ENCODE measurements at places on chromosomes 1 and 21. TPM values are rescaled to one million over a fixed set of nuclear protein-coding genes. Genes with fewer than 3 reads are reported as not detected.
A peak's percentile ranks its signal among the peaks of the same experiment; 100 is the strongest.

Gene LRRC8D
- 6.7 TPM for total RNA-seq

Gene CHIA
- total RNA-seq, result not detected

Gene FAM163A
- not detected for total RNA-seq

Gene WARS2
- 10.5 TPM for total RNA-seq

Gene HRNR
- total RNA-seq, result not detected

Gene GMEB1
- 12.8 TPM for total RNA-seq

Gene CLCA1
- total RNA-seq, result not detected

Gene LHX8
- not detected for total RNA-seq

Gene PROX1
- total RNA-seq, result 8.3 TPM

Gene VHLL
- total RNA-seq, result not detected

GRCh38 chr1:194658090-194658439 is 1471.7 kb upstream of the B3GALT2 start:
- no peak overlapping the region for H3K27ac ChIP-seq
- H3K27me3 ChIP-seq, result no peaks in the 10 kb centered on the region
- no peaks in the 10 kb centered on the region for H3K4me1 ChIP-seq
- no peaks in the 10 kb centered on the region for H3K36me3 ChIP-seq
- H3K4me3 ChIP-seq, result no peak overlapping the region

DNA sequence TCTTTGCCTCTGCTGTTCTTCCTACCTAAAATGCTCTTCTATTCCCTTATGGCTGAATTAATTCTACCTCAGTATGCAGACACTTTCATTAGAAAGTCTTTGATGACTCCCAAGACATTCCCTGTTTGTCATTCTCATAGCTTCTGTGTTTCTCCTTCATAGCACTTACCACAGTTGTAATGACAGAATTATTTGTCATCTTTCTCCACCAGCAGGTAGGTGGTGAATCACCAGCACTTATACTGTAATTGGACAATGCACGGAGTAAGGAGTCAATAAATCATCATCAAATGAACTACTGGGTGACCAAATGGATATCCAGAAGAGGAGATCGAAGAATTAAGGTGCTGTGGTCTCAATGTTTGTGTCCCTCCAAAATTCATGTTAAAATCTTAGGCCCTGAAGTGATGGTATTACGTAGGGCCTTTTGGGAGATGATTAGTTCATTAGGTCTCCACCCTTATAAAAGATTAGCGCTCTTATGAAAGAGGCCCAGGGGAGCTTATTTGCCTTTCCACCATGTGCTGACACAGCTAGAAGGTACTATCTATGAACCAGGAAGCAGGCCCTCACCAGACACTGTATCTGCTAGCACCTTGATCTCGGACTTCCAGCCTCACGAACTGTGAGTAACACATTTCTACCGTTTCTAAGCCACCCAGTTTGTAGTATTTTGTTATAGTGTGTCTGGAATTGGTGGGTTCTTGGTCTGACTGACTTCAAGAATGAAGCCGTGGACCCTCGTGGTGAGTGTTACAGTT is 2.4 kb upstream of the CCT8 start:
- no peak for DNase-seq
- no peak overlapping the region for H3K27ac ChIP-seq
- H3K27me3 ChIP-seq, result no peaks in the 10 kb centered on the region
- H3K4me3 ChIP-seq, result no peak overlapping the region
- H3K36me3 ChIP-seq, result peaks cover 5% of the 10 kb centered on the region

GRCh38 chr1:246010386-246010785 is 496.7 kb downstream of the SMYD3 start:
- H3K27me3 ChIP-seq, result no peaks in the 10 kb centered on the region
- no peaks in the 10 kb centered on the region for H3K36me3 ChIP-seq
- H3K27ac ChIP-seq, result no peak overlapping the region
- no peak overlapping the region for H3K4me3 ChIP-seq
- H3K4me1 ChIP-seq, result no peaks in the 10 kb centered on the region

DNA sequence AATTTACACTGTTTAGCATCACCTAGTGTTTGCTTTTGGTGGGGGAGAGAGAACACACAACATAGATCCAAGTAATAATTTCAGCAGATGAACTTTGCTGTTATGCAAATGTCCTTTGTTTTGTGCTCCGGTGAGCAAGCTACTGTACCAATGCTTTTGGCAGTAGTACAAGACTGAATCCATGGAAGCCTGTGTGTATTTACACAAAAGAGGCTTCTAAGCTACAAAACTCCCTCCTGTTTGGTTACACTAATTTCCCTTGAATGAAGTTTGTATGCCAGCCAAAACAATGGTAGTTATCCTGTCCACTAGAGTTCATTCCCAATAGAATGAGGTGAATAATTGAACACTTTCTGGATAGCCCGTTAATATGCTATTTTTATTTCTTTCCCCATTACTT is 320.5 kb downstream of the KCTD3 start:
- no peaks in the 10 kb centered on the region for H3K36me3 ChIP-seq
- no peaks in the 10 kb centered on the region for H3K27me3 ChIP-seq
- DNase-seq, result no peak
- no peak overlapping the region for H3K4me3 ChIP-seq

DNA sequence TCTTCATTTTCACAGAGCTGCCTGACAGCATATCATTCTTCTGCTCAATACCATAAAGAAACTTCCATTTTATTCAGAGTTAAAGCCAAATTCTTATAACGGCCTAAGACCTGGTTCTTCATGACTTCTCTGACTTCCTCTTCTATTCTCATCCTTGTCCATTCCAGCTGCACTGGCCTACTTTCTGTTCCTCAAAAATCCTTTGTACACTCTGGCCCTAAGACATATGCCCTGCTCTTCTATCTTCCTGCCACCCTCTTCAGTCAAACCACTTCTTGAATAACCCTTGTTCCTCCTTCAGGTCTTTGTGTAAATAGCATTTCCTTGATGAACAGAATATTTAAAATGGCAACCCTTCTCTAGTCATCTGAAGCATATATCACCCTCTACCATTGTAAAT is 1338.7 kb upstream of the ADGRL2 start:
- H3K27ac ChIP-seq, result no peak overlapping the region
- no peaks in the 10 kb centered on the region for H3K27me3 ChIP-seq
- no peaks in the 10 kb centered on the region for H3K36me3 ChIP-seq

- H3K4me3 ChIP-seq, result no peak overlapping the region
- no peaks in the 10 kb centered on the region for H3K36me3 ChIP-seq
- no peak overlapping the region for H3K27ac ChIP-seq
Measured at GRCh38 chr1:36768486-36769178, 265.7 kb downstream of the GRIK3 start.

DNA sequence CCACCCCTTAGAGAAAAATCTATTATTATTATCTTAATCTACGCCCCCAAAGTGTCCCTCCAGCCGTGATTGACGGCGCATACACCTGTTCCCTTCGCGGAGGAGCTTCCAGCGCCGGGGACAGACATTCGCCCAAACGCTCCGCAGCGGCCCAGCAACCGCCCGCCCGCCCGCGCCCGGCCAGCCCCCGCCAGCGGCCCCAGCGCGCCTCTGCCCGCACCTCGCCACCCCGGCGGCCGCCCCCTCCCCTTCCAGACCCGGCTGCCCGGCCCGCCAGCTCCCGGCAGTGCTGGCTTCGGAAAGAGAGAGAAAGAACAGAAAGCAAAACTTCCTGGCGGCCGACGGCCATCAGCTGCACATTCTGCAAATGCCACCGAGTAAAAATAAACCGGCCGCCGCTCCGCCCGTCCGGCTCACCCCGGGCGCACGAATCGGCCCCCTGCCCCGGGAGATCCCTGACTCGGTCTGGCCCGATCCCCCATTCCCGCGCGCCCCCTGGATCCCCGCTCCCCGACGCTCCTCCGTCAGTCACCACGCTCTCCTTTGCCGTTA is 1.6 kb downstream of the CASZ1 start:
- peaks cover 11% of the 10 kb centered on the region for H3K4me1 ChIP-seq
- H3K27me3 ChIP-seq, result no peaks in the 10 kb centered on the region
- peak; percentile 68 for DNase-seq
- H3K27ac ChIP-seq, result peak overlapping the region; percentile 99
- peak overlapping the region; percentile 80 for H3K4me3 ChIP-seq

DNA sequence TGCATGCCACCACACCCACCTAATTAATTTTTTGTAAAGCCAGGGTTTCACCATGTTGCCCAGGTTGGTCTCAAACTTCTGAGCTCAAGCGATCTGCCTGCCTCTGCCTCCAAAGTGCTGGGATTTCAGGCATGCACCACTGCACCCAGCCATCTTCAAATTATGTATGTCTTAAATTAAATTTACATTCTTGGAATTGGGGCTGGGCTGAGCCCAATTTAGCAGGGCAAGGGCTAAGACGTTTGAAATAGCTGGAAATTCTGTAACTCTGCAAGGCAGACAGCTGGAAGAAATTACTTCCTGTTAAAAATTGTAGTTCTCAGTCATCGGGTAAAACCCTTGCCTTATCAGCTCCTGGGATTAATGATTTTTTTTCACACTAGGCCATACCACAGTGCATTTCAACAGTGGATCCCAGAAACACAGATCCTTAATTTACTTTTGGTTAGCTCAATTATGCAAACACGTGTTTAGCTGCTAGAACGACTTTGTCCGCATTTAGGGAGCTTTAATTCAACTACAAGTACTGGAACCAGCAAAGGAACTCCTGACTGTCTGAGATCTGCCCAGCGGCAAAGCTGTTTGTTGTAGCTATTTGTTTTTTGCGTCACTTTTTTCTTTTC is 83.3 kb downstream of the OLFML3 start:
- H3K4me1 ChIP-seq, result no peaks in the 10 kb centered on the region
- H3K27me3 ChIP-seq, result no peaks in the 10 kb centered on the region
- H3K4me3 ChIP-seq, result no peak overlapping the region
- no peak for DNase-seq

GRCh38 chr1:29798699-29799566 is 562.6 kb downstream of the PTPRU start:
- H3K4me3 ChIP-seq, result no peak overlapping the region
- no peak overlapping the region for H3K27ac ChIP-seq
- DNase-seq, result no peak
- no peaks in the 10 kb centered on the region for H3K36me3 ChIP-seq
- H3K27me3 ChIP-seq, result peaks cover 2% of the 10 kb centered on the region

DNA sequence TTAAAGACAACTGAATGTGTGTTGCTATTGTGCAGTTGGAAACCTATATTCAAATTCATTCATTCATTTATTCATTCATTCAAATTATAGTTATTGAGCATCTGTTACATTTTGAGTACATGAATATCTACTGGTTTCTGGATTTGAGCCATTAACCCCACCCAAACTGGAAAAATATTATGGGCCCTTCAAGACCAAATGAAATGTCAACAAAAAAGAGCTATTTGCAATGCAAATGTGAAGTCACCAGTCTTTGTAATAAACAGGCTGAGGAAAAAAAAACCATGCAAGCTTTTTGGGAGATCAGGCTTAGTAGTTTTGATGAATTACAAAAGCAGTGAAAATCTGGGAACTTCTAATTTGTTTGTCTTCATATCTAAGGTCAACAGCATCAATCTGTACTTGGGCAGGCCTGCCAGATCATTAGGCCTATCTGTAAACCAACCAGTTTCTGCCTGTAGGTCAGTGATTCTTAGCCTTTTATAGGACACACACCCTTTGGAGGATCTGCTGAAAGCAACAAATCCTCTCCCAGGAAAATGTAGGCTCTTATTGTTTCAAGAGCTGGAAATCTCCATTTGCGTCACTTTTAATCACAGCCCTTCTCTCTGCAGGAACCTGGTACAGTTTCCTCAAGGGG is 134.7 kb downstream of the FAM78B start:
- H3K36me3 ChIP-seq, result no peaks in the 10 kb centered on the region
- no peaks in the 10 kb centered on the region for H3K4me1 ChIP-seq
- no peak for DNase-seq
- no peak overlapping the region for H3K27ac ChIP-seq

- no peaks in the 10 kb centered on the region for H3K27me3 ChIP-seq
- no peaks in the 10 kb centered on the region for H3K4me1 ChIP-seq
- H3K4me3 ChIP-seq, result no peak overlapping the region
- no peak overlapping the region for H3K27ac ChIP-seq
- DNase-seq, result no peak
Measured at GRCh38 chr1:233679030-233679429, 65.1 kb downstream of the KCNK1 start.

GRCh38 chr1:72296501-72296900 is 14.2 kb upstream of the NEGR1 start:
- no peaks in the 10 kb centered on the region for H3K4me1 ChIP-seq
- no peak for DNase-seq
- no peak overlapping the region for H3K27ac ChIP-seq
- no peaks in the 10 kb centered on the region for H3K36me3 ChIP-seq
- H3K27me3 ChIP-seq, result no peaks in the 10 kb centered on the region

DNA sequence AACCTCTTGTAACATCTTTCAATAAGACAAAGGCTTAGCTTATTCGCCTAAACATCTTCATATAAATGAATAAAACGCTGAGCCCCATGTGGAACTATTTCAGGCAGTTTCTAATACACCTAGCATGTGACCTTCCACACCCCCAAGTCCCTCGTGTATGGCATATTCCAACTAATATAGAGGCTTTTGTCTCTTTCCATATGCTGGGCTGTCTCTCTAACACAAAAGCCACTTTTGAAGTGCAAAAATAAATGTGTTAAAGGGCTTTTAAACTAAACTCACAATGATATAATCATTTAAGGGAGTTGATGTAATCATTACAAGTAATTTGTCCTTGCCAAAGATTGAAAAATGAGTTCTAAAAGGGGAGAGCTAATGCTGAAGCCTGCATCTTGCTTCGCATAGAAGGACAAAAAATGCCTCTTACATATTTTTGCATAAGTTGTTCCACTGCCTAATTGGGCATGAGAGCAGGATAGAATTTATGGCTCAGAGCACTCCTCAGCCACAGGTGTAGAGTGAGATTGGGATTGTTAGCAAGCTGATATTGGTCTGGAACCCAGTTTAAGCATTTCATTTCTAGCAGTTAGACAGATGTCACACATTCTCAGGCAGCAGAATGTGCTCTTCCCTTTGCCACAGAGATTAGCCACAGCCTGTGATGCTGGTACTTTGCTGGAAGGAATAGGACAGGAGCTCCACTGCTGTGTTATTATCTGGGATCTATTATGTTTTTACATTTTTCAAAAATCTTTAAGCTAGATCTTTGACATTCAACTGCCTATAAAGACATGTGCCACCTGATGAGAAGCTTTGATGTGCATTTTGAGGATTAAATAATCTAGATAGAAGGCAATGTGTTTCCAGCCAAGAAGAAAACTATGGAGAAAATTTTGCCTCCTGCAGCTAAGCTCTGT is 1044.4 kb downstream of the ADGRL2 start:
- H3K36me3 ChIP-seq, result no peaks in the 10 kb centered on the region
- H3K4me1 ChIP-seq, result no peaks in the 10 kb centered on the region
- no peaks in the 10 kb centered on the region for H3K27me3 ChIP-seq
- no peak overlapping the region for H3K27ac ChIP-seq
- H3K4me3 ChIP-seq, result no peak overlapping the region
- DNase-seq, result no peak

GRCh38 chr1:86380257-86380861 is 15.8 kb downstream of the ODF2L start:
- no peaks in the 10 kb centered on the region for H3K36me3 ChIP-seq
- H3K4me1 ChIP-seq, result no peaks in the 10 kb centered on the region
- DNase-seq, result no peak
- H3K4me3 ChIP-seq, result peak overlapping the region; percentile 19
- no peaks in the 10 kb centered on the region for H3K27me3 ChIP-seq
- no peak overlapping the region for H3K27ac ChIP-seq
